ENCODE measurements at places on chromosomes 7 and 10. TPM values are rescaled to one million over a fixed set of nuclear protein-coding genes. Genes with fewer than 3 reads are reported as not detected.

GRCh38 chr10:112817981-112818777 lies 131.9 kb upstream of the TCF7L2 start:
- no peak for DNase-seq

DNA sequence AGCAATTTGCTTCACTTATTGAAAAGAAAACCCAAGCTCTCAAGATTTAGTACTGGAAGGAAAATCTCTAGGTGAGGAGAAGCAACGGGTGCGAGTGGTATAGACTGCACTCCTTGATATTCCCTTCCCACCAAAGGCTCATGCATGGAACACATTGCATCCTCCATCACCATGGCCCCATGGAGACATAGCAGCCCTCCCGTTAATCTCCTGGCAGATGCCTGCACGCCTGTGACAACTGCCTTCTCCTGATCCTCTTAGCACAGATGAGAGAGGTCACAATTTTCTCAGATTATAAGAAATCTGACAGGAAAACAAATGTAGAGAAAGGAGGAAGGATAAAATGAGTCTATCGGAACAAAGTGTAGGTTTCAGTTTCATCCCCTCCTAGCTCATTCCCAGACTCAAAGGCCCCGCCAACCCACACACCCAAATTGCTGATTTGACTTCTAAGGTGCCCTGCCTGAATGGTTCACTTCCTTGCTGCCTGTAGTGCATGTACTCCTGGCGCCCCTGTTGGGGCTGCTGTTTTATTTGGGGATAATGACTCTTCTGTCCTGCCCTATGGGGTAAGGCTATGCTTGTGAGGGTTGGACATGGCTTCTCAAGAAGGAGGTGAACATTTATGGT lies 50.0 kb downstream of the PLXNA4 start:
- no peak for DNase-seq

DNA sequence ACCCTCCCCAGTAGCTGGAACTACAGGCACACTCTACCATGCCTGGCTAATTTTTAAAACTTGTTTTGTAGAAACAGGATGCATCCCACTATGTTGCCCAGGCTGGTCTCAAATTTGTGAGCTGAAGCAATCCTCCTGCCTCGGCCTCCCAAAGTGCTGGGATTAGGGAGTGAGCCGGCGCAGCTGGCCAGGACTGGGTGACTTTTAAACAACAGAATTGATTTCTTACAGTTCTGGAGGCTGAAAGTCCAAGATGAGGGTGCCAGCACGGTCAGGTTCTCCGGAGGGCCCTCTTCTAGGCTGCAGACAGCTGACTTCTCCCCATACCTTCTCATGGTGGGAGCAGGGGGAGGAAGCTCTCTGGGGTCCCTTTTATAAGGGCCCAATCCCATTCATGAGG lies 75.2 kb upstream of the CHST15 start:
- DNase-seq: no peak

- DNase-seq: no peak
Observed at GRCh38 chr10:99993701-99994689, 15.8 kb downstream of the DNMBP start.

The ALOX5 gene
- polyA plus RNA-seq: not detected

The SHOC2 gene
- 33.3 TPM for polyA plus RNA-seq

The CCL24 gene
- not detected for polyA plus RNA-seq

The RNF148 gene
- not detected for polyA plus RNA-seq

The WBP1L gene
- polyA plus RNA-seq: 28.1 TPM

The POLR2J2 gene
- polyA plus RNA-seq: 2.0 TPM

Data from AG04450 (cell line).